NCI-H1417 treated with DMSO at 0.1 percent for 48 hours (cell line): ENCODE measurements at places on chromosomes 3 and 15.

DNA sequence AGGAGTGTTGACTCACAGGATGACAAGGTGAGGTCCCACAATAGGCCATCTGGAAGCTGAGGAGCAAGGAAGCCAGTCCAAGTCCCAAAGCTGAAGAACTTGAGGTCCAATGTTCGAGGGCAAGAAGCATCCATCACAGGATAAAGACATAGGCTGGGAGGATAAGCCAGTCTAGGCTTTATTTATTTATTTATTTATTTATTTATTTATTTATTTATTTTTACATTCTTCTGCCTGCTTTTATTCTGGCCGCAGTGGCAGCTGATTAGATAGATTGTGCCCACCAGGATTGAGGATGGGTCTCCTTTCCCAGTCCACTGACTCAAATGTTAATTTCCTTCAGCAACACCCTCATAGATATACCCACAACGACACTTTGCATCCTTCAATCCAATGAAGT is 472.2 kb upstream of the DPPA4 start:
- no peak for DNase-seq

GRCh38 chr3:52181543-52181942 is 16.4 kb upstream of the ALAS1 start:
- DNase-seq = no peak

- no peak for DNase-seq
Observed at GRCh38 chr3:33067484-33067883, 29.5 kb downstream of the GLB1 start.

- no peak for DNase-seq
Observed at GRCh38 chr3:99565331-99565730, 73.1 kb upstream of the COL8A1 start.
